ENCODE measurements at places on chromosomes 3 and 15.

DNA sequence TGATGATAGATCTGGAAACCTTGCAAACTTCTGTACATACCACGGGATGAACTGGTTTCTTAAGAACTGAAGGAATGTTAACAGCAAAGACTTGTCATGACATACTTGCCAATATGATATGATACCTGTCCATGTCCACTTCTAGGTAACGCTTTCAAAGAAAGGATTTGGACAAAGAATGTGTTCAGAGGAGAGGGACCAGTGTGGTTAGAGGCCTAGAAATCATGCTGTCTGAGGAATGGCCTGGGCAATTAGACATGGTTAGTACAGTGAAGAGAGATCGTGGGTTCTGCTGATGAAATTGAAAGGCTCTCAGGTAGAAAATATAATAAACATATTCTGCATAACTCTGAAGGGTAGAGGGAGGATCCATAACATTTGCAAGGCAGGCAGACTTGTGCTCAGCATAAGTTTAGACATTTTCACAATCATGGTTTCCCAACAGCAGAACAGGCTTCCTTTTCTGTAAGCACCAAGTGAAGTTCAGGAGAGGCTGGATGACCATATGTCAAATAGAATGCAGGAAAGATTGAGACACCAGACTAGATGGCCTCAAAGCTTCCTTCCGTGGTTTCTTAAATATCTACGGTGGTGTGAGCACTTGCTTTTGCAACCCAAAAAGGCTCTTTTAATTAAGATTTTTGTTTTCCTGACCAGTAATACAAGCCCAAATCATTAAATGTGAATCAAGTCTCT is 39.9 kb downstream of the TGFBR2 start:
- no peak for DNase-seq

- no peak for DNase-seq
These were observed 560.4 kb upstream of the DPPA4 start for GRCh38 chr3:109897734-109898133.

DNA sequence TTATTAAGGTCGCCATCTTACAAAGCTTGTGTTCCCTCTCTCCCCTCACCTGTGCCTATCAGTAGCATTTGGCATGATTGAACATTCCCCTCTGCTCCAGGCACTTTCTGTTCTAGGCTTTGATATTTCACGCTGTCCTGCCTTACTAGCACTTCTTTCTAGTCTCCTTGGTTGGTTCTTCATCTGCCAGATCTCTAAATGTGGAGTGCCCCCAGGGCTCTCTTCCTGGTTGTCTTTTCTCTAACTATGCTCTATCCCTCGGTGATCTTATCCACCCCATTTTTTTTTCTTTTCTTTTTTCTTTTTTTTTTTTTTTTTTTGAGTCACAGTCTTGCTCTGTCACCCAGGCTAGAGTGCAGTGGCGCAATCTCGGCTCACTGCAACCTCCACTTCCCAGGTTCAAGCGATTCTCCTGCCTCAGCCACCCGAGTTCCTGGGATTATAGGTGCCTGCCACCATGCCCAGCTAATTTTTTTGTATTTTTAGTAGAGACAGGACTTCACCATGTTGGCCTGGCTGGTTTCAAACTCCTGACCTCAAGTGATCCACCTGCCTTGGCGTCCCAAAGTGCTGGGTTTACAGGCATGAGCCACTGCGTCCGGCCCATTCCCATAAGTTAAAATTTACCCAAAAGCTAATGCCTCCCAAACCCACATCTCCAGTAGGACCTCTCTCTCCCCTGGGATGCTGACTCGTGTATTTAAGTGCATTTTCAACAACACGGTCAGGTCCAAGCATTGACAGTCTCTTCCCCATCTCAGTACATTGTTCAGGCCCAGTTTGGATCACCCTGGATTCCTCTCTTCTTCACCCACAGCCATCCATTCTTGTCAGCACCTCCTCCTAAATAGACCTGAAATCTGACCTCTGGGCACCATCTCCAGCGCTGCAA is 5.2 kb downstream of the NUSAP1 start:
- no peak for DNase-seq

DNA sequence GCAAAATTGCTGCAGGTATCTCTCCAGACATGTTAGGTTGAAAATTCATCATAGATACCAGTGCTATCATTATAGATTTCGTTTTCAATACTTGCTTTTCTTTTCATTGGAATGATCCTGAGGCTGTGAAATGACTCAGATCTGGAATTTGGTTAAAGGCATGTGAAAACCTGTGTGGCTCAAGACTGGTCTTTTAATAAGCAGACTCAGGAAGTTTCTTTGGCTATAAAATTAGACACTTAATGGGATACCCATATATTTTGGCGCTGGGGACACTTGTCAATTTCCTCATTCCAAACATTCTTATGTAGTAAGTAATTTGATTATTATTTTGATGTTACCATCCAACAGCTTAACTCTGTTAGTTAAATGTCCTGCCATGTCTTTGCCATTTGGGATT is 1041.1 kb upstream of the GBE1 start:
- no peak for DNase-seq

- DNase-seq, result no peak
These were observed 22.1 kb upstream of the NEO1 start for GRCh38 chr15:73030122-73030679.

DNA sequence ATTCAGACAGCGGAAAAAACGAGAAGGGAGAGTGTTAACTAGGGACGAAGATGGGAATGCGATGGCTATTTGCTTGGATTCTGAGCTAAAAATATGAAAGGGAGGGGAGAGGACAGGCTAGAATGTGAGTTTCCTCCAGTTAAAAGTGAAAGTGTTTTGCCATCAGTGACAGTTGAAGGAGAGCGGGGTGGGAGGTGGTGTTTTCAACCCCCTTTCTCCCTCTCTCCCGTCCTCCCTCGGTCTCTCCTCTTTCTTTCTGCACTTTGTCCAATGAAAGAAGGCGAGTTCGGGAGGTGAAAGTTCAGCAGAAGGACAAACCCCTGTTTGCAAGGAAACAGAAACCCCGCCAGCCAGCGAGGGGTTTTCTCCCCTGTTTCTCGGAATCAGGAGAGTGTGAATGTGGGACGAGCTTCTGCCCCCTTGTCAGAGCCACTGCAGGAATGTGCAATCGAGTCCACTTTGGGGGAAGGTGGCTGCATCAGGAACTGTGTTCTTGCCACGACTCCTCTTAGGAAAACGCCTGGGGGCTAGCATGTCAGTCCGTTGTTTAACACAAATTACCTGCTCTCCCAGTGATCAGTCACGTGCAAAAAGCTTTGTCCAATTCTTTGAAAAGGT is 975 bp upstream of the FOXP1 start:
- DNase-seq, result peak; percentile 71

DNA sequence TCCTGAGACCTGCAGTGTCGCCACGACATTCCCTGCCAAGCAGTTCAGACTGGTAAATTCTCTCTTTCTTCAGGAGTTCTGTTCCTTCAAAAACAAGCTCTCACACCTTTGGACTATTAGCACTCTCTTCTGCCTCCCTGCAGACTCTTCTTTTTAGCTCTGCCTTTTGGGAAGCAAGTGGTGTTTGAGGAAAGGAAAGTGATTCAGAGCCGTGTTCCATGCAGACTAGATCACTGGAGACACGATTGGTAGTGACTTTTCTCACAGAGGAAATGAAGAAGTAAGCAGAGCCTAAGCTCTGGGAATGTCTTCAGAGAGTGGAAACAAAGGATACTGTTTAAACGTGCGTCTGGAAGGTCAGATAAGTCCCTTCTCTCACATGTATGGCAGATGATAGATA is 270.6 kb upstream of the TPRG1 start:
- peak; percentile 76 for DNase-seq

DNA sequence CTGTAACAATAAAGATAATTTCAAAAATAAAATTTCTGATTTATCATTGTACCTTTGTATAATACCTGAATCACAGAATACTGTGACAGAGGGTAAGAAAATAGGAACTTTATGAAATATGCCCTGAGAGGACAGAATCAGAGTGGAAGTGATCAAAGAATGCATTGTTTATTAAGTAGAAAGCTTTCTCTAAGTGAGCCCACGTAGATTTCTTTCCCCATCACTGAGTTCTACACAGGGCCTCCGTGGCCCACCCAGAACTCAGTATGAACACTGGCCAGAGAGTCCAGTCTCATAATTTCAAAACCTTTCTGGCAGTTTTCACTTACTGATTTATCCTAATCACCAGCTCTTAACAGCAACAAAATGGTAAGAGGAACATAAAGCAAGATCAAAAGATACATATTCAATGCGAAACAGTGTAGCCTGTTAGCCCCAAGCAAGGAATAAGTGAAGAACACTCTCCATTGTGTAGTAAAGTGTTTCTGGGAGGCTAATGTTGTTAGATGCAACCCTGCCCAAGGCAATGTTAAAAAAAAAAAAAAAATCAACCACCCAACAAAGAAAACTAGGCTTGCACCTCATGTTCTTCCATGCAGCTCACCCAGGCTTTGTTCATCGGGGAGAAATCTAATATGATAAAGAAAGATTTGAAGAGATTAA is 341.3 kb downstream of the LSAMP start:
- no peak for DNase-seq

- no peak for DNase-seq
These were observed 4.4 kb downstream of the GATA2 start for GRCh38 chr3:128488636-128488990.

DNA sequence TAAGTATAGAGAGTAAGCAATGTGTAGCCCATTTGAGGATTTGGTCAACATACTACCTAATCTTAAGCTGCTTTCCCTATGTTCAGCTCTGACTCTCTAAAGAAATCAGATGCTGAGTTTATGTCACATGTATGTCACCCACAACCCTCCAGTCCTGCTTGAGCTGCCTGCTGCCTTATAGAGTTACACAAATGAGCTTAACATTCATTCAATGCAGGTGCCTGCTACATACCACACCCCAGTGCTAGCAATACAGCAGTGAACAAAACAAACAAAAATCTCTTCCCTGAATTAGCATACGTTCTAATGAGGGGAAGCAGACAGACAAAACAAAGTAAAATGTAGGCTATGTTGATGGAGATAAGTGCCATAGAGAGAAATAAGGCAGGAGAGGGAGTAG is 93.0 kb downstream of the HHLA2 start:
- no peak for DNase-seq

GRCh38 chr15:92811148-92811913 is 88.8 kb upstream of the CHD2 start:
- DNase-seq, result no peak

DNA sequence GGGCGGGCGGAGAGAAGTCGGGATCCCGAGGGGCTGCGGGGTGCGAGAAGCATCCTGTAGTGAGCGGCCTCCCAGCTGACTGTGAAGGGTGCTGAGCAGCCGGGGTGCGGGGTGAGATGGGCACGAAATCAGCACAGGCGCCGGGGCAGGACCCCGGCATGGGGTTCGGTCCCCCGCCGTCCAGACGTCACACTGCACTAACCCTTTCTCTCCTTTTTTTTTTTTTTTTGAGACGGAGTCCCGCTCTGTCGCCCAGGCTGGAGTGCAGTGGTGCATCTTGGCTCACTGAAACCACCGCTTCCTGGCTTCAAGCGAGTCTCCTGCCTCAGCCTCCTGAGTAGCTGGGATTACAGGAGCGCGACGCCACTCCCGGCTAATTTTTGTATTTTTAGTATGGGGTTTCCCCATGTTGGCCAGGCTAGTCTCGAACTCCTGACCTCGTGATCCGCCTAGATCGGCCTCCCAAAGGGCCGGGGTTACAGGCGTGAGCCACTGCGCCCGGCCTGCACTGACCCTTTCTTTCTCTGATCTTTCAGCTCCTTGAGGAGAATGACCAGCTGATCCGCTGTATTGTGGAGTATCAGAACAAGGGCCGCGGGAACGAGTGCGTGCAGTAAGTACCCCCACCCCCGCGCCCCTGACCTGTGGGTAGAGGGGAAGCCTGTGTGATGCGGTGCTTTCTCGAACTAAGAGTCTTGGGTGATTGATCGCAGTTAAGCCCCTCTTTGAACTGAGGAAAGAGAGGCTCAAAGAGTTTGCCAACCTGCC is 513 bp downstream of the SS18L2 start:
- peak; percentile 23 for DNase-seq

- DNase-seq, result no peak
These were observed 132.3 kb upstream of the NEO1 start for GRCh38 chr15:72919936-72920465.

GRCh38 chr3:152011812-152012735 is 138.6 kb downstream of the SUCNR1 start:
- DNase-seq, result no peak

DNA sequence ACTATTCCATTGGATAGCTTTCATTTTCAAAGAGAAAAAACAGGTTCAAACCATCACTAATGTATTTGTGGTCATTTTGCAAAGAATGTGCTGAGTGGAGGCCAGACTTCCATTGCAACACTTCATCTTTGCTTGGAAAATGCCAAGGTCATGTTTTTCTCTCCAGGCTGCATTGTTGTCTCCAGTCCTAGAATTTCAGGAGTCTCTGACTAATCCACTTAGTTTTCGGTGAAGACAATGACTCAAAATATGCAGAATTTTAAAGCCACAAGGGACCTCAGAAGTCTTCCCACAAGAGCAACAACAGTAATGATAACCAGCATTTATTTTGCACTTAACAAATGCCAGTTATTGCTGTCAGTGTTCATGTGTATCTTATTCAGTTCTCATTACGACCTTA is 277.0 kb downstream of the RYR3 start:
- DNase-seq, result peak; percentile 89

DNA sequence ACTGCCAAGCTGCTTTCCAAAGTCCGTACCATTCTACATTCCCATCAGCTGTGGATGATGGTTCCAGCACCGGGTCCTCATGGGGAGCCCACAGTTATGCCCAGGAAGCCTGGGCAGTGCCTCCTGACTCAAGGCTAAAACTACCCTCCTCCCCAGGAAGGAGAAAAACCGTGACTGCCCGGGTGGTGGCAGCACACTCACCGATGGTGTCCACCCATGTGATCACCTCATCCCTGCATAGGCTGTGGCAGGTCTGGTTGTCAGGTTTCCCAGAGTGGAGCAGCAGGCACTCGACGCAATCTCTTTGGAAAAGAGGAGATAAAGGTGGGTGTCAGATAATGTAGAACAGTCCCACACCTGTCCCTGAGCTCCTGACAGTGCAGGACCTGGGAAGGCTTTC is 38.6 kb downstream of the UMPS start:
- DNase-seq, result peak; percentile 72

GRCh38 chr15:45794712-45795439 is 160.0 kb downstream of the SQOR start:
- DNase-seq, result no peak

DNA sequence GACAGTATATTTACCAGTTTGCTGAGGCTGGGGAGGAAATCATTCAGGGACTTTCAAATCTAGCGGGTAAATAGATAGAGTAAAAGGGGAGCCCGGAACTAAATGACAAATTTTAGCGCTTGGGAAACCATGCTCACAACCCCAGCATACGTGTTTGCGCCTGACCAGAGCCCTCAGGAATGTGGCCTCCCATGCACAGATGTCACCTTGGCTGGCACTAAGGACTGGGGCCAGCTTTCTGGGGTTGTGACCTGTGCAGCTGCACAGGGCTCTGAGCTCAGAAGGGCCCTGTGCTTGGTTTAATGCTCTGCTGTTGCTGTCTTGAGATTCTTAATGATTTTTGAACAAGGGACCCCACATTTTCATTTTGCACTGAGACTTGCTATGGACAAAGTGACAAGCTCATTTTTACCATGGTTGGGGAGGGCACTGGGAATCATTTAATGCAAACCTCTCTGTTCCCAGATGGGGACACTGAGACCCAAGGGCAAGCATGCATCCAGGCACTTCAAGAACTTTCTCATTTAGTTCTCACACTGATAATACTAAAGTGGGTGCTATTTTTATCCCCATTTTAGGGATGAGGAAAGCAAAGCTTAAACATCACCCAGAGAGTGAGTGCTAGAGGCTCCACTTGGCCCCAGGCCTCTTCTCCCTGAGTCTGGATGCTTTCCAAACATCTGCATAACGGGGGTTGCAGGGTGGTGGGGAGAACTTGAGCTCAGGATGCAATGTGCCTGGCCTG is 44.1 kb upstream of the FAM107A start:
- DNase-seq, result no peak
